Fibroblast of the conjunctiva (primary cell): ENCODE measurements at places on chromosomes 6 and 20.

GRCh38 chr6:42448927-42449659 is 2.6 kb downstream of the TRERF1 start:
- no peak for DNase-seq

DNA sequence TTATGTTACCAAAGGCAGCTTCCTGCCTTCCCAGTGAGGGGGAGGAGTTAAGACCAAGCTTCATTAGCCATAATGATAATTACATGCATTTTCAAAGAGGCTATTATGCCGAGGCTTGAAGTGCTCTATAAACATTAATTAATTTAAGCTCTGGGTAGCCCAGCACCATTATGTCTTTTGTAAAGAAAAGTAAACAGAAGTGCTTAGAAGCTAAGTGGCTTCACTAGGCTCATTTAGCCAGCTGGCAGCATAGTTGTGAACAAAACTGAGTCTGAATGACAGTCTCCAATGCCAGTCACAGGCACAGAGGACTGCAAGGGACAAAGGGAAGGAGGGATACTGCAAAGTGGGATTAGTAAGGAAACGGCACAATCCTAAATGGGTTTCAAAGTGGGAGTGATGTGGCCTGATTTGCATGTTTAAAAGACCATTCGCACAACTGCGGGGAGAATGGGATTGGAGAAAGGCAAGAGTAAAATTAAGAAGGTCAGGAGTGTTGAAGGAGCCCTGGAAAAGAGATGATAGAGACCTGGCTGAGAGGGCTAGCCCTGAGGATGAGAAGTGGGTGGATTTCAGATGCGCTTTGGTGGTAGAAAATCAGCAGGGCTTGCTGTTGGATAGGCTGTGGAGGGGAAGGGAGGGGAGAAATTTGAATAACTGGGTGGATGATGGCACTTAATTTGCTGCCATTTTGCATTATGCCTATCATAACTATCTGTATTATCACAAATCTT is 20.1 kb upstream of the ISM1 start:
- DNase-seq: no peak

- DNase-seq: no peak
These were observed 97.5 kb downstream of the CDH26 start for GRCh38 chr20:60055740-60056139.

DNA sequence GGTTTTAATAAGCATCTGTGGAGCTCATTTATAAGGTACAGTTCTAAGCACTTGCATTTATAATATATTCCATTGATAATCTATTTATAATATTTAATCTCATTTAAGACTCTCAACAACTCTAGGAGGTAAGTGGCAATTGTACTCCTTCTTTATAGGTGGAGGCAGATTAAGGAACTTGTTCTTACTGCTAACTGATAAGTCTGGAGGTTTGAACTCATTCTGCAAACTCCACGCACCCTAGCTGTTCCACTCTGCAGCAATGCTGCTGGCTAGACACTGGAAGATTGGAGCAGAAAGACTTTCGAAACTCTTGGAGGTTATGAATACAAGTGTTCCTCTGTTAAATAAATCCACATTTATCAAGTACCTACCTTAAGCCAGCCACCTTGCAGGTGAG is 793 bp upstream of the HDAC2 start:
- DNase-seq: no peak

- DNase-seq: no peak
These were observed 38.2 kb upstream of the SLCO4A1 start for GRCh38 chr20:62603907-62604785.

DNA sequence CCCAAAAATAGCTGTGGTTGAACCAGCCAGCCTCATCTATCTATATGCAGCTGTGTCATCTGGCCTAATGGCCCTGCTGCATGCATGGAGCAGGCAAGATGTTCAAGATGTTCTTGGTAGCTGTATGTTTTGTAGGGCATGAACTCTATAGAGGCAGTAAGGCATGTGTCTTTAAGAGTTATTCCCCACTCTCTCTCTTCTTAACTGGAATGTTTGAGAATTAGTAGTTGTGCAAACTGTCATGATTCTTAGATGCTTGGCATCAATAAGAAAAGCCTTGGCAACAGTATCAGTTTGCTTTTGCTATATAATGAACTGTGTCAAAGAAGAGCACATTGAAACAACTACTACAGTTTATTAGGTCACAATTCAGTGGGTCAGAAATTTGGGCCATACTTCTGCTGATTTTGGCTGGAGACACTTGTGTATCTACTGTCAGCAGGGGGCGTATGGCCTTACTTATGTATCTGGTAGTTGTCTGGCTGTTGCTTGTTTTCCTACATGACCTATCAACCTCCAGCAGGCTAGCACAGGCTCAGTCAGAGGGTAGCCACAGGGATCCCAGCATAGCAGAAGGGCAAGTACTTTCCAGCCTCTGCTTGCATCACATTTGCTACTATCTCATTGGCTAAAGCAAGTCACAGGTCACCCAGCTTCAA is 56.1 kb upstream of the LAMP5 start:
- DNase-seq: peak; percentile 10

DNA sequence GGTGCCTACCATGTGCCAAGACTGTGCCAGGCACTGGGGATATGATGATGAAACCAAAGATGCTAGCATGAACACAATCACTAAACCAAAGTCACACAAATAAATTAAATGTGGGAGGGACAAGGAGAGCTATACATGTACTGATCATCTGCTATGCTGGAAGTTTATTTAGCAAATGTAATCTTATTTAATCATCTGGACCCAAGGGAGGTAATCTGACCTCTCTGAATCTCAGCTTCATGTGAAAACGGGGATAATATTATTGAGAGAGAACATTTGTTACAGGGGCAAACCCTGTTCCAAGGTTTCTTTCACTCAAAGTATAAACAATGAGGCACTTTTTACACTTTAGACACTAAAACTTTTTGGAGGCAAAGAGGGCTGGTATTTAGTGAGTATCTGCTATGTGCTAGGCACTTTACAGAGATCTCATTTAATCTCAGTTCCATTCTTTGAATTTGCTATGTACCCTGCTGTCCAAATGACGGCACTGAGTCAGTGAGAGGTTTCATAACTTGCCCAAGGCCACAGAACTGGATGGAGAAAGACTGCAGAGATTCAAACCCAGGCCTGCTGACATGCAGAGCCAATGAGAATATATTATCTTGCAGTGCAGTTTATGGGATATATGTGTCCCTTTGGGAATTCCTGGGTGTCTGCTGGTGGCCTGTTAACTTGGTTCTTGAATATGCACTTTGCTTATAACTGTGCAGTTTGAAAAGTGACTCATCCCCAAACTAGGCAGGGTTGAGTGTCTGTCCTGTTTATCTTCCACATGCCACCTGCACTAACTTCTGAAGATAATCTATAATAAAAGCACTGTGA is 3.3 kb upstream of the ASXL1 start:
- no peak for DNase-seq
